NCI-H510A (cell line): ENCODE measurements at places on chromosomes 11 and 22.

DNA sequence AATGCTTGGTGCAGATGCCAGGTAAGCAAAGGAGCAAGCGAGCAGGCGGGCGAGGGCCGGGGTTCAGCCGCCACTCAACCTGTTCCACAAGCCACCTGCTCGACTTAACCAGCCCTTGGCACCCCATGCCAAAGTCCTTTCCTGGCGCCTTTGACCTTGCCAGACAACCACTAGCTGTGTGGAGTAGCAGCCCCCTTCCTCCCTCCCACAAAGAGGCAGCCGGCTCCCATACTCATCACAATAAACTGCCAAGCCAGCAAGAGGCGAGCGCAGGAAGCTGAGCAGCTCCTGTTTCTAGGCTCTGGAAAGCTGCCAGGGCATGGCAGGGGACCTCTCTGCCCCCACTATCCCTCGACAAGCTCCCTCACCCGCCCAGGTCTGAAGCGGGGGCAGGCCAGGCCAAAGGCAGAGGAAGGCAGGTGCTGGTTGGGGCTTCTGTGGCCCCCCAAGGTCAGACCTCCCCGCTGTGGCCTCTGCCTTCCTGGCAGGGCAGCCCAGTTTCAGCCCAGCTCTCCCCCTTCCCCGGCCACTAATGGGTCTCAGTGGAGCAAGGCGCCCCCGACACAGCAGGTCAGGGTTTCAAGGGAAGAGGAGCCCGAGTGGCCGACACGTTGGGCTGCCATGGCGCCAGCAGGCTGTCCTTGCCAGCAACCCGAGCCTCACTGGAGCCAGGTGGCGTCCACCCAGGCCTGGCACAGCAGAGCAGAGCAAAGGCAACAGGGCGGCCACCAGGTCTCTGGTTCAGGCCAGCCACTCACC, 15.3 kb downstream of the MACROD1 start:
- peak; percentile 71 for DNase-seq

- no peak for DNase-seq
Measured at GRCh38 chr22:27937453-27937852, 18.4 kb upstream of the PITPNB start.

DNA sequence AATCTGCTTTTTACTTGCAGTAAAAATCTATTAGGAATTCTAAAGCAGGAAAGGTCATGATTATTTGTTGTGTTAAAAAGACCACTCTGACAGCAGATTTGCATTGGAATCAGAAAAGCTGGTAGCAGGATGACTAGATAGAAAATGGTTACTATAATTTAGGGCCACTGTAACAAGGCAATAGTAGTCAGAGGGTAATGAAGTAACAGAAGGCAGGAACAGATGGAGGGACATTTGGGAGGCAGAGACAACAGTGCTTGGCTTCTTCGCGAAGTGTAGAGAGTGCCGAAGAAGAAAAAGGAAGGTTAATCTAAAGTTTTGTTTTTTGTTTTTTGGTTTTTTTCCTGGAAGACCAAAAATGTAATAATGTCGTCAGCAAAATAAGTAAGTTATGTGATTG, 129.8 kb upstream of the SLC5A12 start:
- DNase-seq, result no peak

GRCh38 chr11:82960779-82961143, 59.2 kb downstream of the DDIAS start:
- no peak for DNase-seq

GRCh38 chr11:68767672-68768071, 16.4 kb upstream of the TESMIN start:
- no peak for DNase-seq
